ENCODE measurements at places on chromosomes 12 and 14. TPM values are rescaled to one million over a fixed set of nuclear protein-coding genes. Genes with fewer than 3 reads are reported as not detected.

Gene KRT7
- 0.88 TPM for polyA plus RNA-seq

Gene PTPN6
- 12.1 TPM for polyA plus RNA-seq

Gene ASCL1
- polyA plus RNA-seq: not detected

Gene CCDC184
- 1.3 TPM for polyA plus RNA-seq

Gene PRIM1
- 1.9 TPM for polyA plus RNA-seq

Gene RND1
- 0.55 TPM for polyA plus RNA-seq

Gene RPGRIP1
- polyA plus RNA-seq: 0.19 TPM

Gene KRT6C
- polyA plus RNA-seq: not detected

Gene NID2
- polyA plus RNA-seq: 29.8 TPM

Gene MMP19
- 6.0 TPM for polyA plus RNA-seq

Gene ZC2HC1C
- 3.7 TPM for polyA plus RNA-seq

Gene TAS2R31
- polyA plus RNA-seq: 0.12 TPM

Gene CD69
- polyA plus RNA-seq: 0.22 TPM

Gene POTEG
- polyA plus RNA-seq: not detected

Gene ARMH4
- polyA plus RNA-seq: 1.3 TPM
